DMS 273 treated with DMSO at 0.1 percent for 48 hours (cell line): ENCODE measurements at places on chromosomes 6 and 20.

GRCh38 chr20:58593880-58594638 lies 57.0 kb upstream of the STX16 start:
- no peak for DNase-seq

GRCh38 chr20:53434662-53435061 lies 159.0 kb downstream of the ZNF217 start:
- DNase-seq: no peak

GRCh38 chr6:46144270-46144669 lies 14.5 kb downstream of the ENPP4 start:
- no peak for DNase-seq

GRCh38 chr6:132792510-132792909 lies 5.9 kb downstream of the SLC18B1 start:
- DNase-seq: no peak

DNA sequence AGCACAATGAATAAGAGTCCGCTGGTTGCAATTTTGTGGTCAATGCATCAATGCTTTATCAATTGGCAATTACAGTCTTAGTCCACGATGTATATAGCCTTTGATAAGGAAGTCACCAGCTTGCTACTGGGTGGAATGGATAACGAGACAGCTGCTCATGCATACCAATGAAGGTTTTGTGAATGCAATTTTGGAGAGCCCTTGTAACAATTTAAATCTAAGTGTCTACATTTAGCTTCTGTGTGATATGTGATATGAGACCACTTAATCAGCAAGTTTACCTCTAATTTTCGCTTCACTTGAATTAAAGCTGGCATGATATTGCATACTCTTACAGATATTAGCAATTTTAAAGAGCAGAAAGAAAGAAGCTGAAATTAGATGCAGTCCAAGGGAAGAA lies 543.9 kb downstream of the RNF144B start:
- DNase-seq: peak; percentile 36
